ENCODE measurements at places on chromosomes 1 and 21.
A peak's percentile ranks its signal among the peaks of the same experiment; 100 is the strongest.

- DNase-seq = no peak
These were observed 205.1 kb downstream of the PTGER3 start for GRCh38 chr1:70842562-70842961.

GRCh38 chr1:243394066-243394465 lies 138.2 kb downstream of the SDCCAG8 start:
- DNase-seq = no peak

DNA sequence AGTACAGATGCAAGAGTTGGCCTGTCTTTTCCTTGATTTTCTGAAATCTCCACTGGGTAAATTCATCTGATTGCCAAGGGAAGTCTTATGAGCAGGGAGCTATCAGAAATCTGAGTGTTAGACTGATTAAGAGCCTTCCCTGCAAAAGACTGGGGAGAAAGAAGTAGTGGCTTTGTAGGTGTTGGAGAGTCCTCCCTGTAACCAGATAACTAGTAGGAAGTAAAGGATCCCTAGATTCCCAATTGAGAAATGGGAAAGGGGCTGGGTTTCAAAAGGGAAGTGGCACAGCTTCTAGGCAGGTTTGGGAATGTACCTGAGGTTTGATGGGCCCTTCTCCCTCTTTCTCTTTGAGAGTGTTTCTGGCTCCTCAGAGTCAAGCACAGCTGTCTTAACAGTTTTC lies 2.1 kb downstream of the TLCD4 start:
- no peak for DNase-seq

DNA sequence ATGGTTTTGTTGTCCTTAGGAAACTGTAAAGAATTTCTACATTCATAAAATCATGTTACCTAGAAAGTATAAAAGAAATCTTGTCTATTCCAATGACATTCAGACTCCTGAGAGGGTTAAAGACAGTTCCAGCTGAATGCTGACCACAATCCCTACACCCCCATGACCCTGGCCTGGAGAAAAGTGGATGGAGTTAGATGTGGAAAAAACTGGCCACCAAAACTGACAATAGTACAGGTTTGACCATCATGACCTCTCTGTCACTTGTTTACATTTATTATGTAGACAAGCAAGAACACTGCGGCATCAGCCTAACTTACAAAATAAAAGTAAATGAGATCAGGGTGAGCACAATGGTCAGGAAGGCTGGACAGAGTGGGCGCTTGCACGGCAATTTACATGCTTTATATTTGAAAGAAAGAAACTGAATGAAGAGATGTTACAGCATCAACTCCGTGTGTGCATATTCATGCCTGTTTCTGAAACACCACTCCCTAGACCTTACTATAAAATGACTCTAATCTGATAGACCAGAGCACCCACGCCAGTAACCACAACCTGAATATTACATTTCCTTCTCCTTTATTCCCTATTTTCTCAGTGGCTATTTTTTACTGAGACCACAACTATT lies 116.0 kb downstream of the ESRRG start:
- no peak for DNase-seq

- no peak for DNase-seq
These were observed 546 bp downstream of the POU2F1 start for GRCh38 chr1:167221126-167221737.

DNA sequence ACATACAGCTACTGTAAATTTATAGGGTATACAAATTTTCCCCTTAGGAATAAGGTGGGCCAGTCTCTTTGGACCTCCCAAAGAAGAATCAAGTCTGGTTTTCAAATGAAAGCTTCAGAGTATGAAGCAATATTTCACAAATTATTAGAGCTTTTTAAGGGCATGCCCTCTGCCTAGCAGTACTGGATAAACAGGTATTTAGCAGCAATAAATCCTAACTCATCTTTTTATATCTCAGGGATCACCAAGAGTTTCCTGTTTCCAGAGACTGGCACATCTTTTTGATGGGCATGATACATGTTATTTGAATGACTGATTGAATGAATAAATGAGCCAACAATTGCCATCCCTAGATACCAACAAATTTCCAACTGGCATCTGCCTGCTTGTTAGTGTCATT lies 190.4 kb downstream of the NRIP1 start:
- no peak for DNase-seq

DNA sequence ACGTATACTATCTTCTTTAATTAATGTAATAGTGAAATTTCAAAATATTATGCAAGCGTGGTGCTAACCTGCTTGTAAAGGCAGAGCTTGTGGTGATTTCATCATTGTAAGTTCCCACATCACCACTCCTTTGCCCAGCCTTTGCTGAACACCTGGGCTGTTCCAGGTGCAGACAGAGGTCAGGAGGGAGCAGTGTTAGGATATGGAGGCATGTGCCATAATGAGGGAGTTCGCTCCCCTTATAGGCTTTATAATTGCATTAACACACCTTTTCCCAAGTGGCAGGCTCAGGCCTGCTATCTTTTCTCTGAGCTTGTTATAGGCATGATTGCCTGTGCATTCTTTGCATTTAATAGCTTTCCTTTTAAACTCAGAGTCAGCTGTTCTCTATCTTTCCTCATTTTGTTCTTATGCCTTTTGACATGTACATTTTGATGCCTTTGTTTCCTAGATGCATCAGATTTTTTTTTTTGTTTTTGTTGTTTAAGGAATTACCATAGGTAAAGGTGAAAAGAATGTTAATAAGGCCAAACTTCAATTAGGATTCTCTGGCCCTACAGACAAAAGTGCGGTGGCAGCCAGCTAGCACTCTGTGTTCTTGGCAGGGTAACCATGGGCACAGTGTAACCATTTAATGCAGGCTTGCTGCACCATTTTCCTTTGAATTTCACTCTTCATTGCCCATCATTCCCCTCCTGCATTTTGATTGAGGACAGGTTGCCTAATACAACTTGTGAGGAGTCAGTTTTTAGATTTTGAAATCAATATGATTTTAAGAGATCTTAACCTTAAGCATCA lies 12.6 kb downstream of the NPL start:
- DNase-seq = no peak

- DNase-seq = no peak
These were observed 134.1 kb downstream of the ZC3H11B start for GRCh38 chr1:219478811-219479210.

DNA sequence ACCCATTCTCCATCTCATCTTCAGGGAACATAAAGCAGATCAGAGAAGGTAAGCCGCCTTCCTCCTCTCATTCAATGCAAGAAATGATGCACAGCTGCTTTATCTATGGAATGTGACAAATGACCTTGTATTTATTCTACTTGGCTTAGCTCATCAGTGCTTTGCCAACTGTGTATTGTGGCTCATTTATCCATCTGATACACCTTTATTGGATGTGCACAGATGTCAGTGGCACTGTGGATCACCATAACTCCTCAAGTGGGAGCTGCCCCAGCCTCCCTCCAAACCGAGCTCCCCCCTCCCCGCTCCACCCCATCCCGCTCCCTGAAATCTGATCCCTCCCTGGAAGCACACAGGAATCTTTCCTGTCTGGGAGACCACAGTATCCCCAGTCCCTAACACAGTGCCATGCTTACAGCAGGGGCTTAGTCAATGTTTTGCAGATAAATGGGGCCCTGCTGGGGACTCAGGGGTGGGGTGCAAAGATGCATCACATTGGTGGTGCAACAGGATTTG lies 156.0 kb upstream of the RAB4A start:
- no peak for DNase-seq

DNA sequence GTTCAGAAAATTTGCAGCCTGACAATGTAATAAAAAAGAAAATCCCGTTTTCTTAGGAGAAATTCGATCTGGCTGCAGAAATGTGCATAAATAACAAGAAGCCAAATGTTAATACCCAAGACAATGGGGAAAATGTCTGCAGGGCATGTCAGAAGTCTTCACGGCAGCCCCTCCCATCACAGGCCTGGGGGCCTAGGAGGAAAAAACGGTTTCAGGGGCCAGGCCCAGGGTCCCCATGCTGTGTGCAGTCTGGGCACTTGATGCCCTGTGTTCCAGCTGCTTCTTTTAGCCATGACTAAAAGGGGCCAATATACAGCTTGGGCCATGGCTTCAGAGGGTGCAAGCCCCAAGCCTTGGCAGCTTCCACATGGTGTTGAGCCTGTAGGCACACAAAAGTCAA lies 6.5 kb upstream of the PRDX6 start:
- no peak for DNase-seq

DNA sequence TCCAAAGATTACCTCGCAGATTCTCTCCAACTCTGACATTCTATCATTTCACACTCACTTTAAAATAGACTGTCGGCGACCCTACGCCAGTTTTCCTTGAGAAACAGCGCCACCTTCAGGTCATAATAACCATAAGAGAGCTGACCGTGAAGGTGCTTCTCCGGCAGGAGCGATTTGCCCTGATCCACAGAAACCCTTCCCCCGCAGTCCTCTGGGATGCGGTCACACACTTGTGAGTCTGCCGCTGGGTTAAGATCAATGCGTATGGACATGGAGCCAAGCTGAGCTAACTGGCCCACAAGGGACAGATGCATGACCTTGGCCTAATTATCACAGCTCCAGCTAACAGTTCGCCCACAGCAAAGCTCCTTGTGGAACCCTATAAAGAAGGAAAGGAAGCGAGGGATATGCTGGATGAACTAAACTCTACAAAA lies 32.8 kb upstream of the IFNAR2 start:
- no peak for DNase-seq

DNA sequence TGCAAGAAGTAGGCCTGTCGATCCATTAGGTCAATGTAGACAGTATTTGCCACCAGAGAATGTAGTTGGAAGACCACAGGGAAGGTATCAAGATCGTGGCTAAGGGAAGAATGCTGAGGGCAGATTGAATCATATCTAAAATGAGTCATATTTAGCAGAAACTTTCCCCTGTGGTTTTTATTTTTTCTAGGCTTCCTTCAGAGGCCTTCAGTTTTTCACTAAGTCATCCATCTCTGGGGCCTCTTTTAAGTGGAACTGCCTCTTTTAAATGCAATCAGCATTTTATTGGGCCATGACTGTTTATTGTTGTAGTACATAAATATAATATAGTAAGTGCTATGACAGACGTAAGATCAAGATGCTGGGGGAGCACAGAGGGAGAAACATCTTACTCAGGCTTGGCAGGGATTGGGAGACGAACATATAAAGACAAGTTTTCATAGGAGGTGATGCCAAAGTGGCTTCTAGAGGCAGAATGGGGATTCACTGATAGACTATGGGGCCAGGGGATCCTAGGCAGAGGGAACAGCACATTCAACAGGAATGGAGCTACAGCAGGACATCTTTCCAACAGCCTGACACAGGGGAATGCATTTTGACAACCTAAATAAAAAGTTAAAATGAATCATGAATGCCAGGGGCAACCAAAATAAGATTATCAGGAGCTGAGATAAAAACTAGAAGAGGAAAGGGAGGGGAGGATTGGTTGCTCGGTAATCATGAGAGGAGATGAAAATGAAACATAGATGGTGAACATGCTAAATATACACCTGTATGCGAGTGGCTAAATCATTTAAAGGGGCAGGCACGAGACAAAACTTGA lies 20.1 kb downstream of the UBE2U start:
- peak; percentile 65 for DNase-seq

- no peak for DNase-seq
These were observed 22.3 kb upstream of the SDE2 start for GRCh38 chr1:226021401-226021800.

DNA sequence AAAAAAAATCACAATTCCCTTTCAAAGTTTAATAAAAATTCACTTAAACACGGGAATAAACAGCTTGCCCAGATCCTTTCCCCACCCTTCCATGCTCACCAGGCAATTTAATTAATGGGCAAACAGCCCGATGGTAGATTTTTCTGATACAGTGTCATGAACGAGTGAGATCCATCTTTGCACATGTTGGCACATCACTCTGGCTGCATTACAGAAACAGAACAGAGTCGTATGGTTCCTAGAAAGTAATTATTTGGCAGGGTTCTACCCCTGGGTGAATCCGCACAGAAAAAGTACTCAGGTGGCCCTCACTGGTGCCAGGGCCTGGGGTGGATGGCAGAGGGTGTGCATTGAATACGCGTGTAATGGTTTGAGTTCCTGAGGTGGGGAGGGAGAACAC lies 24.6 kb upstream of the OVAAL start:
- DNase-seq = no peak

- no peak for DNase-seq
These were observed 6.9 kb downstream of the TMEM125 start for GRCh38 chr1:43276673-43277072.

GRCh38 chr1:223411309-223411708 lies 18.1 kb downstream of the CCDC185 start:
- DNase-seq = peak; percentile 12

- no peak for DNase-seq
These were observed 10.4 kb downstream of the DTL start for GRCh38 chr1:212045981-212046380.

DNA sequence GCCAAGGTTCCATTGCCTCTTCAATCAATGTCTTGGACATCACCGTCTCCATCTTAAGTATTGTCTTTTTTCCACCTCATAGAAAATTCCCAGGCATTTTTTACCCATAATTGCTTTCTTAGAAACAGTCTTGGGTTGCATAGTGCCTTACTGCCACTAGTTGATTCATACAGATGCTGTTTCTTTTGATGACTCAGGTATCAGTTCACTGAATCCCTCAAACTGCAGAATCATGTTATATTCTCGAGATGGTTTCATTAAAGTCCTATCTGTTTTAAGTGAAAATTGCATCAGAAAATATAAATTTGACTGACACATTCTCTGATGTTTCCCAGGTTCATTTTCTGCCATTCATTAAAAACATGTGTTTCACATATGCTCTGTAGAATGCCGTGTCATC lies 1489.1 kb downstream of the BRINP3 start:
- DNase-seq = no peak

DNA sequence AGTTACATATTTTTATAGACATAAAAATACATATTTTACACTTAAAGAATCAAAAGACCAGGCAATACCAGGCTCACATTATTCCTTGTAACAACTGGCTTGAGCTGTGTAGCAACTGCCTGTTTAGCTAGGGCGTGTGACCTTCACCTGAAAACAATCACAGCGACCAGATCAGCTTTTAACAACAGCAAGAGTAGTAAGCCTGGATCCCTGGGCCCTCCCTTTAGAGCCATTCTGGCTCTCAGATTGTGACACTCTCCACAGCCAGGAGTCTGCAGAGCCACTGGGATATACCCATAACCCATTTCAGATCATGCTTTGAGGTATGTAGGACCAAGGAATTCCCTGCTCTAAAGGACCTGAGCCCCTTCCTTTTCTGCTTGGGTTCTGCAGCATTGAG lies 29.4 kb upstream of the GNG4 start:
- no peak for DNase-seq

Measured in AG04449 (cell line).